Fibroblast of skin of back (primary cell): ENCODE measurements at places on chromosomes 13 and 19.
A peak's percentile ranks its signal among the peaks of the same experiment; 100 is the strongest.

- DNase-seq, result no peak
Measured at GRCh38 chr19:37936166-37936565, 29.2 kb downstream of the SIPA1L3 start.

- no peak for DNase-seq
Measured at GRCh38 chr13:40440990-40441820, 225.2 kb downstream of the FOXO1 start.

GRCh38 chr13:110045202-110045601 lies 258.8 kb upstream of the IRS2 start:
- no peak for DNase-seq

- DNase-seq, result peak; percentile 95
Measured at GRCh38 chr13:94886191-94886590, 173.8 kb upstream of the SOX21 start.

- peak; percentile 77 for DNase-seq
Measured at GRCh38 chr13:29508130-29508875, 87.2 kb downstream of the SLC7A1 start.

DNA sequence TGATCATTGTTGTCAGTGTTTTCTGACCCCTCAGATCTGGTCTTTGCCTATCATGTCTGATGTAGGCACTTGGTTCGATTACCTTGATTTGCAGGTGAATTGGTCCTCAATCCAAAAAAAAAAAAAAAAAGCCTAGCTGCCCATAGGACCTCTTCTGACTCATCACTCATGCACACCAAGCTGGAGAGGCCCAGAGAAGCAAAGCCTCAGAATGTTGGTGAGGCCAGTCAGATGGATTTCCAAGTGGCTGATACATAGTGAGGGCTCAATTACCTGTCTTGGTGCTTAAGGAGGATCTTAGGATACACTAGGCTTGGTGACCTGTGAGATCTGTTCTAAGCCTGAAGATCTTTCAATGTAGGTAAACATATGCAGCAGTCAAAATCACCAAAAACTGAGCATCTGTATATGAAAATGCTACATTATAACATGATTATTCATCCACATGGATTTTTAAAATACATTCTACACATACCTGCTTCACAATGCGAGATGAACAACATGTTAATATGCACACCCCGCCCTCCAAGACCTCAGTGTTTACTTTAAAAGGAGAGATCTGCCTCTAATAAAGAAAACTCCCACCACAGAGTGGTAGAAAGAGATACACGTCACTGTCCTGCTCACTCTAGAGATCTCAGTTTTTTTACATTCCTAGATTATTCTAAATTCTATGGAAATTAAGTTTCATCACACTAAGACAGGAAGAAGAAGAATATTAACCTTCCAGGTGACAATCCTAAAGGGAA lies 79.9 kb upstream of the RAP2A start:
- peak; percentile 61 for DNase-seq

- DNase-seq, result no peak
Measured at GRCh38 chr13:55577847-55578210, 1562.9 kb upstream of the PRR20A start.

DNA sequence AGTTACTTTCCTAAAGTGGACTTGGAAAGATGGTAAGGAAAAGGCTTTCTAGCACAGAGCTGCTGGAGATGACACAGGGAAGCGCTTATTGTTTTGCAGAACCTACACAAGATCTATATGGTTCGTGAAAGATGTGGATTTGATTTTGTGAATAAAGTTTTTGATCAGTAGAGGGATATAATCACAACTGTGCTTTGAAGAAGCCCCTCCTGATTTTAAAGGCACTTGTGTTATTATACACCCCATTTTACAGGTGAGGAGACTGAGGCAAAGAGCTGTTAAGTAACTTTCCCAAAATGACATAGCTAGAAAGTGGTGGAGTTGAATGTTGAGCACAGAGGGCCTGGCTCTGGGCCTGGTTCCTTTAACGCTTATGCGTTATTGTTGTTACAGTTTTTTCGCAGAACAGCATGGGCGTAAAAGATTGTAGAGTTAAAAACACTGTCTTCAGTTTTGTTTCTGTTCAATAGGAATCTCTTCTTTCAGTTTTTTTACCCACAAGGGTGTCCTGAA lies 1.4 kb downstream of the TDRD3 start:
- DNase-seq, result no peak

DNA sequence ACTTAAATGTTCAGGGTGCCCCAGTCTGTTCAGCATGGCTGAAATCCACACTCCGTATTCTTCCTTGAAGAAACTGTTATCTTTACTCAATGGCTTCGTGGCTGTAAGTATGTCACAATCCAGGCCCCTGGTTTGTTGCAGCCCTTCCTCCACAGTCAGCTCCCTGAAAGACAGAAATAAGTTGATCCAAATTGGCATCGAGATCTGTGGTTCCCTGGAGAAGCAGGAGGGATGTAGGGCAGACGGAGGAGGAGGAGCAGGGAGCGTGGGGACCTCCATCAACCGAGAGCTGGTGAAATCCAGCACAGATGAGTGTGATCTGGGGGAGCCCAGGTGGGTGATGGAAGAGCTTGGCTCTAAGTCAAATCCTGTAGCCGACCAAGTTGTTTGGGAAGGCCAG lies 304 bp downstream of the TSPAN16 start:
- no peak for DNase-seq

DNA sequence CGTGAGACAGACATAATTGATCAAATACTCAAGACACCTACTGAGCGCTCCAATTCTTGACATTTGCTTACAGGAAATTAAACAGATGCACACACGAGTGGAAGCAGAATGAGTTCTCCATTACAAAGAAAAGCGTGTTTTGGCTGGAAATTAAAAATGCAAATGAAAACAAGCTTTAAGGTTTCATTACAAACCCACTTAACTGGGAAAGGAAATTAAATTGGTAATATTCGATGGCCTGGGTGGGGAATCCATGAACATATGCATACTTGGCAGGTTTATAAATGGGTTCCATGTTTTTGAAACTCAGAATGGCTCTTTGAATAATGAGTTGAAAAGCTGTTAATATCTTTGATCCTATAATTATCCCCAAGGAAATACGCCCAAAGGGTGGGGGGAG lies 178.0 kb downstream of the IER2 start:
- no peak for DNase-seq

DNA sequence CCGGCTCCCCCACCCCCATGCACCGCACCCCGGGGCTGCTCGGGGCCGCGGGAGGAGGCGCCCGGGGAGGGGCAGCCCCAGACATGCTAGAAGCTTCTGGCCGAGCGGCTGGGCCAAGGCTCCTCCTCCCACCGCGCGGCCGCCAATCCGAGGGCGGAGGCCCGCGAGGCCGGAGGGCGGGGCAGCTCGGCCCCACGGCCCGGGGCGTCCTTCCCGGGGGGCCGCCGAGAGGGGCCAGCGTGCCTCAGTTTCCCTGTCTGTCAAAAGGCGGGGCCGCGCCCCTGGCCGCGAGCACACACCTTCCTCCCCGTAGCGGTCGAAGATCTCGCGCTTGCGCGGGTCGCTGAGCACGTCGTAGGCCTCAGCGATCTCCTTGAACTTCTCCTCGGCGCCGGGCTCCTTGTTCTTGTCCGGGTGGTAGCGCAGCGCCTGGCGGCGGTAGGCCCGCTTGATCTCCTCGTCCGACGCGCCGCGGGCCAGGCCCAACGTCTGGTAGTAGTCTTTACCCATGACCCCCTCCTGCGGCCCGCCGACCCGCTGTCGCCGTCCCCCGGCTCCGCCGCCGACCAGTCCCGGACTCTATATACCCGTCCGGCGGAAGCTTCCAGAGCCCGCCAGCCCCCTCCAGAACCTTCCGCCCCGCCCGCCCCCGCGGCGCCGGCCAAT lies at the start of gene DNAJB1:
TSS of gene DNAJB1 (minus strand) at position 558 of the 666 bp plus-strand sequence. CDS start at position 510, 48 bp downstream.
- peak; percentile 79 for DNase-seq

DNA sequence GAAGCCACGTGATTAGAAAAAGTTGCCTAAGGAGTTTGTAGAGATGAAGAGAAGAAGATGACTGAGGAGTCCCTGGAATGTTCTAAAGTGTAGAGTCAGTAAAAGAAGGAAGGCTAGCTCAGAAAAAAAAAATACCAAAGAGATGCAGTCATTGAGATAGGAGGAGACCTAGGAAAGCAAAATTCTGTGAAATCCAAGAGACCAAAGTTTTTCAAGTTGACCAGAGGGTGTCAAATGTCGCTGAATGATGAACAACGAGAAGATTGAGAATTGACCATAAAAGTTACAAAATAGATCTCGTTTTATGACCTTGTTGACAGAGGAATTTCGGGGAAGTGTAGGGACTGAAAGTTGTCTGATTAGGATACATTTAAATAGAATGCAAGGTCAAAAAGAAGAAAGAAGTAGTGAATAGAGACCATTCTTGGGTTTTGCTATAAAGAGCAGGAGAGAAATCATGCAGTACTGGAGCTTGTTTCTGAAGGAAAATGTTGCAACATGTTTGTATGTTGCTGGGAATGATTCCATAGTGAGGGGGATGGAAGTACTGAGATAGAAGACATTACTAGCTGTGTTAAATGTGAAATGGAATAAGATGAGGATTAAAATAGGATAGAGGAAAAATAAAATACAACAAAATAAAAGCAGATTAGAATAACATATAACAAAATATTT lies 30.2 kb upstream of the HTR2A start:
- peak; percentile 56 for DNase-seq

DNA sequence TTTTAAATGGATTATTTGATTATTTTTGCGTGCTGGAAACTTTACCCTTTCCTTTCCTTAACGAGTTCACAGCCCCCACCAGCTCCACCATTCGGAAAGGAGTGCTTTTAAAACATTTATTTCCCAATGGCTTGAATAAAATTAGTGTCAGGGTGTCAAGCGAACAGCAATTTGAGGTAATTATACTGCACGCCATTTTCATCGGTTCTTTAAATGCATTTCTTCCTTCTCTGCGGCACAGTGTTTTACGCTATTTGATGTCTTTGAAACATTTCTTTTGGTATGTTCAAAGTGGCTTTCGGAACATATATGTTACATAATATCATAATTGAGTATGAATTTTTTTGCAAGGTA lies 309 bp upstream of the SLITRK1 start:
- DNase-seq, result no peak

DNA sequence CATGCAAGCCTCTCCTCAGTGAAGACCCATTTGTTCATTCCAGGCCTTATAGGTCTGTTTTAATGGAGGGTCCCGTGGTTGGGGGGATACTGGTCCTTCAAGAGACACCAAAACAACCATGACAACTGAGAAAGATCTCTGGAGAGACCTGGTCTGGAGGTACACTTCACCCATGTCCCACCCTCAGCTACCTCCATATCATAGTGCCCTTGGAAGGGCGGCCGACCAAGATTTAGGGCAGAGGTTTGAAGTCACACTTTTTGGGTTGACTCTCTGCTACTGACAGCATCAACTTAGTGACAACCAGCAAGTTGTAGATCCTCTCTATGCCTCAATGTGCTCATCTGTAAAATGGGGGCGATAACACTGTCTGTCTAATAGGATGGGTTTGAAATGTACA lies 177.3 kb downstream of the TSHZ3 start:
- DNase-seq, result no peak

- DNase-seq, result no peak
Measured at GRCh38 chr13:45859705-45860104, 8.2 kb upstream of the SIAH3 start.

DNA sequence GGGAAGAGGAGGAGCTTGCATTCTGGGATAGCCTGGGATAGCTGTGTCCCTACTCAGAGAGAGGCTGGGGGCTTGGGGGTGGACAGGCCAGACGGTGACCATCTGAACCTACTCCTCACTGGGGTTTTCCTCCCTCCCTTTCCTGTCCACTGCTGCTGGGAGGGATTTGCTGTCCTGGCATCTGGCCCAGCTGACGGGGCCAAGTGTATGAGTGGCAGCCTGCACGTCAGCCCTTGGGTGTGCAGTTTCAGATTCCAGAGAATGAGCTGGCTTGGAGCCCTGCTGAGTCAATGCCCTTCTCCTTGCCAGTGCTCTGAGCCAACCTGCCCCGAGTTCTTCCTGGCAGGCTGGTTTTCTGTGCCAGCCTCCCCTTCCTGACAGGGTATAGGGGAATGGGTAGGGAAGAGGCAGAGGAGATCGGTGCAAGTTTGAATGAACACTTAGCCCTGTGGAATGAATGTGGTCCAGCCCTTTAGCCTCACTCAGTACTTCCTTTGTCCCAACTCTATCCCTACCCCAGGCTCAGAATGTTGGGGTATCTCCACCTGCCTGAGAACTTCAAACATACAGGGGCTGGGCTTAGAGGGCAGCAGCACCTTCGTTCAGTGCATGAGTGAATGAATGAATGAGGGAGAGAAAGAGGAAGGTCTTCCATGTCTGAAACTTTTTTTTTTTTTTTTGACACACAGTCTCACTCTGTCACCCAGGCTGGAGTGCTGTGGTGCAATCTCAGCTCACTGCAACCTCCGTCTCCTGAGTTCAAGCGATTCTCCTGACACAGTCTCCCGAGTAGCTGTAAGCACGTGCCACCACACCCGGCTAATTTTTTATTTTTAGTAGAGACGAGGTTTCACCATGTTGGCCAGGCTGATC lies 1.8 kb upstream of the ANGPTL4 start:
- peak; percentile 99 for DNase-seq

GRCh38 chr19:5472286-5472685 lies 17.1 kb downstream of the ZNRF4 start:
- no peak for DNase-seq

DNA sequence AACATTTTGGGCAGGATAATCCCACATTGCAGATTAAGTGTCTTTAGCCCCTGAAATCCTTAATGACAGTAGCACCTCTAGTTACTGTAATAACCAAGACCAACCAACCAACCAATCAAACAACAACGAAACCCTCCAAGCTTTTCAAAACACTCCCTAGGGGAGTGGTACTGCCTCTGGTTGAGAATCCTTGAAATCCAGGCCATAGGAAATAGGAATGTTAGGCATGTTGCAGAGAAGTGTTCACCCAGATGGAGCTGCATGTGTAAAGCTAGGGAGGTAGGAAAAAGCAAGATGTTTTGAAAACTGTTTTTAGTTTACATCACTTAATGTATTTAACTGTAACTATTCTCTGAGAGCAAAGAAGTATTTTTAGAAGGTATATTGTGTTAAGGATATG lies 4.5 kb downstream of the LACC1 start:
- DNase-seq, result peak; percentile 65

- DNase-seq, result no peak
Measured at GRCh38 chr19:56162258-56162657, 13.6 kb upstream of the GALP start.

GRCh38 chr13:59176775-59177174 lies 987.0 kb downstream of the DIAPH3 start:
- peak; percentile 1 for DNase-seq

DNA sequence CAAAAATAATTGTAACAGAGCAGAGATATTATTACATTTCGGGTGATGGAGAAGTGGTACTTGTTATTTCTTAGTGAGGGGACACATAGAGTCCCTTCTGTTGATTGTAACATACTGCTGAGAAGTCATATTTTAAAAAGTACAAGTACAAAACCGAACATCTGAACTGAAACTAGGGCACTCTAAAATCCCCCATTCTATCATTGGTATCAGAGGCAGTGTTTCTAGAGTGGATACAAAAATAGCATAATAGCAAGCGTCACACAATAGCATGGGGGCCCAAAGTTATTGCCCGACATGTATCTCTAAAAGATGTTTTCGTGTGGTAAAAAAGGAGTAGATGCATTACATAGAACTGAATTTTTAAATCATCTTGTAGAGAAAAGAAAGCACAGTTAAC lies 502.1 kb upstream of the SLC10A2 start:
- DNase-seq, result no peak
